ENCODE measurements at places on chromosomes 2 and 18.

GRCh38 chr2:50065835-50066234 lies 911.5 kb upstream of the FSHR start:
- DNase-seq, result no peak

DNA sequence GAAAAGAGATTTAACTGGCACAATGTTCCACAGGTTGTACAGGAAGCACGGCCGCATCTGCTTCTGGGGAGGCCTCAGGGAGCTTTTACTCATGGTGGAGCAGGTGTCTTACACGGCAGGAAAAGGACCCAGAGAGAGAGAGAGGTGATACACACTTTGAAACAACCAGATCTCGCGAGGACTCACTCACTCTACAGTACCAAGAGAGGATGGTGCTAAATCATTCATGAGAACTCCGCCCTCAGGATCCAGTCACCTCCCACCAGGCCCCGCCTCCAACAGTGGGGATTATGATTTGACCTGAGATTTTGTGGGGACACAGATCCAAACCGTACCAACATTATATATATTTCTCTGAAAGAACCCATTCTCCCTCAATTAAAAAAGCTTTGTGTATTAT lies 79.7 kb upstream of the DOCK10 start:
- DNase-seq, result no peak

DNA sequence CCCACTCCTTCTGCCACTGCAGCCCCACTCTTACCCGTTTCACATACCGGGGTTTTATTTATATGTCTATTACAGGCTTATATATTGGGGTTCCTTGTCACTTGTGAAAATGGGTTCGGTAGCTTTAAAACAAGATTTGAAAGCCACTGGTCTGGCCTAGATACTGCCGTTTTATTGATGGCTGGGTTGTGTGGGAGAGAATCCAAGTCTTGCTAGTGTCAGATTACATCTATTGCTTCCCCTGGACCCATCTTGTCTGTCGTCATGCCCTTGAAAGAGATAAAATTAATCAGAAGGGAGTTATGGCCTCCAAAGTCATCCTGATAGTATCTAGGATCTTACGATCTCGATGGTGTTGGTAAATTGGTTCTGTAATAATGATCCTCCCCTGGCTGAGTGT lies 79.4 kb downstream of the EIPR1 start:
- DNase-seq, result no peak

DNA sequence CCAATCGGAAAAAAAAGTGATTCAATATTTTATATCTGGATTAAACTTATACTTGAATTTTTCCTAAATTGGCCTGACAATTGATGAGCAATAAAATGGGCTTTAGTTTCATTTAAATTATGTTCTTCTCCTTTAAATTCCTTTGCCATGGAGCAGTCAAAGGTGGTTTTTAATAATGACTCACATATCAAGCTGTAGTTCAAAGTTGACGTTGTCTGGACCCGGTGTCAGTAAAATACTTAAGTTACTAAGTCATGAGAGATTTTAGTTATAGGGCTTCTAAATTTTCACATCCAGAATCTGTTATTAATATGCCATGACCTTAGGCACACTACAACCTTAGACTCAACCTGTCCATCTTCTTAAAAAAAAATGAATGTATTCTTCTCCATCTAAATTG lies 62.5 kb downstream of the CDH2 start:
- DNase-seq, result no peak

DNA sequence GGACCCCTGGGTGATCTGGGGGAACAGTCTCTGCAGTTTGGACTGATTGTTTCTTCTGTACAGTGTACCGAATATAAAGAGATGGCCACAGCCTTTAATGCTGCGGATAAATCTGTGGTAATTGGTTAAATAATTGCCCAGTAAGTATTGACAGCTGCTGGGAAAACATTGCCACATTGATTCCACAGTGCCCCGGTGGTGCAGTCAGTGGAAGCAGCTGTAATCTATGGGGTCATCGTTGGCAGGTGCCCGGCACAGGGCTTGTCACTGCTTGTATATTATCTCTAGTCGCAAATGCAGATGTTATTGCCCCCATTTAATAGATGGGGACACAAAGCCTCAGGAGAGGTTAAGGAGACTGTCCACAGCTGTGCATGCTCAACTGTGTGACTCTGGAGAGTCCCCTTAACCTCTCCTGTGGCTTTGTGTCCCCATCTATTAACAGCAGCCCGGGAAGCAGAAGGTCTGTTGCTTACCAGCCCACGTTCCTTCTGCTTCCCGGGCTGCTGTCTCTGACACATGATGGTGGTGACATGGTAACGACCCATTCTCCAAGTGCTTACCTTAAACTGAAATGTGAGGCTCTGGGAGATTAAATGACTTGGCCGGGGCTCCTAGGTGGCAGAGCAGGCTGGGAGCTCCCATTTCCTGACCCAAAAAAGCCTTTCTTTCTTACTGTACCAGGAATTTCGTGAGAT lies 76.9 kb downstream of the NCK2 start:
- DNase-seq, result no peak

- DNase-seq, result no peak
Measured at GRCh38 chr2:101083613-101084012, 67.6 kb downstream of the TBC1D8 start.

DNA sequence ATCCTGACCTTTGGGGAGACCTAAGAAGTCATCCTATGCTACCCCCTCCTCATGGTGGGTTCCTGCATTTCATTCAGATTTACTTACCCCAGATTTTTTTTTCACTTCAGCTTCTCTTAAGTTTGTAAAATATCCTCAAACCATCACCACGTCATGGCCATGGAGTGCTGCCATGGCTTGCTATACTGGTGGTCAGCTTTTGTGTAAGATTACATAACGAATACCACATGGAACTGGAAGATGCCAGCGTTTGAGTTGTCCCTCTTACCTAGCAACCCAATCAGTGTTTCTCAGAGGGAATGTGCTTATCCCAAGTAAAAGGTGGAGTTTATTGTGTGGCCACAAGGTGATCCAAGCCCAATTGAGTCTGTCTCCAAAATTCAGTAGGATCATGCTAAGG lies 148.6 kb upstream of the ALPP start:
- no peak for DNase-seq

GRCh38 chr2:66686755-66687154 lies 251.8 kb downstream of the MEIS1 start:
- no peak for DNase-seq

DNA sequence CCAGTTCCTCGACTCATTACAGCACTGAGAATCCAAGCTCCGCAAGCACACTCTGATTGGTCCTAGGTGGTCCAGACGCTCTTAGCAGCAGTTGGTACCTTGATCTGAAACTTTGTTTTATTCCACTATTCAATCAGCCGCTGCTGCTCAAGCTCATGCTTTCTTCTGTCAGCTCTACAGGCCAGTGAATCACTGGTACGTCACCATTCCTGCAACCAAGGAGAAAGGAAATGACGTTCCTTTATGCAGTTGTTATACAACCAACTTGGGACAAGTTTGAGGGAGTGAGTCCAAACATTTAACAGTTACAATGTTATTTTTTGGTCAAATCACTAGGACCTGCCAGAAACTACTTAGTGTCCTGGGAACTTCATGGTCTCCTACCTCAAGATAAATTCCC lies 398.8 kb upstream of the TMEFF2 start:
- no peak for DNase-seq

DNA sequence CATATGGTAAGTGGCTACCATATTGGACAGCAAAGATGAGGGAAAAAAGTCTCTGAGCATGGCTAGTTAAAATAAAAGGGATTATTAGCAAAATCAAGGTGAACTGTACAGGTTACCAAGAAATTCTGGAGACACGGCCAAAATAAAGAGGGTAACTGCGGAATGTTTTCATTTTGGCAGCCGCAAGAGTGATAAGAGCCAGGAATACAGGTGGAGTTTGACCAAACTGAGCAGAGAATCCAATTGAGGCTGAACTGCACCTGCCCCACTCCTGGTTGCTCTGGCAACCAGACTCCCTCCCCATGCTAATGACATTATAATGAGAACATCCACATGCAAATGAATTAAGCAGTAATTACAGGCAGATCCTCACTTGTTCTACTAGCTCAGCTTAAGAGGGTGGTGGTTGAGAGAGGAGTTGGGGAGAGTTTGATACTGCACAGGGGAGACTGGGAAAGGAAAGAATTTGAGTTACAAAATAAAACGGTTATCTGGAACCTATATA lies 18.8 kb upstream of the EPHA4 start:
- no peak for DNase-seq

DNA sequence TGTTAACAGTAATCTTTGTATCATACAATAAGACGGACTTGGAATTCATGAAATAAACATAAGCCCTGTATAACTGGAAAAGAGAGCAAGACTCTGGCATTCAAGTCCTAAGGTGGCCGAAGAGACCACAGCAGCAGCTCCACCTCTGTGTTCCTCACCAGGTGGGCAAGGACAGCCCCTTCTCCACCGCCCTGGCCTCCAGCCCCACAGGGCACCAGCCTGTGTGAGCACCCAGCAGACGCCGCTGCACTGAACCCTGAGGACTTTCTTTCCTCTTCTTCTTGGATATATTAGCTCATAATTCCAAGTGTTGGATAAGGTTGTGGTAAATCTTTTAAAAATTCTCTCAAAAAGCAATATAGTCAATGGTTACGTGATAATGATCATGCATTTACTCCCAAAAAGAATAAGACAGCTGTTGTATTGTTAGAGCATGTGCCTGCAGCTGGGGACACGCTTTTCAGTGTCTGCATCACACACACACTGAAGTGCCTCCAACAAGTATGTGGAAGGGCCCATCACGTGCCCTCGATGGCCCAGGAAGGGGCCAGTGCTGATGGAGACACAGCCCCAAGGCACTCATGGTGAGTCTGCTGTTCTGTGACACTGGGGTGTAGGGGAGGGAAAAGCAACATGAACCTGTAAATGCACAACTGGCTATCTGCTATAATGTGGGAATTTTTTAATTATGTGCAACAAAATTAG lies 26.8 kb downstream of the FAM178B start:
- no peak for DNase-seq

- no peak for DNase-seq
Measured at GRCh38 chr2:64615844-64616536, 37.7 kb downstream of the SERTAD2 start.

DNA sequence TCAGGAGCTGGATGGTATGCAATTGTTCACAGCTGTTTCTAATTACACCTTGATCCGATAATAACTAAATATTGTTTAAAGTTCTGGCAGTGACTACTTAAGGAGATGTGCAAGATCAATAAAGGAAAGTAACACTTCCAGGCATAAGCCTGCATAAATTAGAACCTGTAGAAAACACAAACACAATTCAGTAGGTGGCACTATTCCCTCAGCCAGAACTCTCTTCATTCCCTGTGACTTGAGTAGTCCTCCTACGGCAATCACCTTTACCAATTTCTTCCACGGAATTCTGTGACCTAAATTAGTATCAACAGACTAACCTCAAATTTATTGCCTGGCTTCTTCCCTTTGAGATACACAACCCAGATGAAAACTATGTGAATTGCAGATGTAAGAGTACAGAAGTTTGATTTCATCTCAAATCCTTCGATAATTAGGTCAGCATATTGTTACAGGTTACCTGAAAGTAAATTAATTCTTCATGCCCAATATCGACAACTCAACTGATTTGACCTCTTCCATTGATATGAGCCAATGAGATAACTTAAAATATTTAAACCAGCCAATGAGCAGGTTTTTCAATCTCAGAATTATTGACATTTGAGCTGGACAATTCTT lies 137.8 kb downstream of the PID1 start:
- no peak for DNase-seq

- no peak for DNase-seq
Measured at GRCh38 chr2:232539298-232540231, at the start of gene CHRNG. Gene CHRNG, plus strand, starts transcription at chr2:232539692. Its CDS starts 56 bp downstream, at chr2:232539748.

- DNase-seq, result no peak
Measured at GRCh38 chr18:12377556-12378197, 650 bp upstream of the AFG3L2 start.

- DNase-seq, result no peak
Measured at GRCh38 chr18:3857544-3857943, 407.6 kb downstream of the TGIF1 start.

- DNase-seq, result no peak
Measured at GRCh38 chr2:74201596-74201995, 3.2 kb downstream of the MTHFD2 start.

GRCh38 chr18:22753130-22753831 lies 179.8 kb upstream of the RBBP8 start:
- DNase-seq, result no peak

- no peak for DNase-seq
Measured at GRCh38 chr2:217681791-217682190, 321.0 kb downstream of the TNS1 start.

- no peak for DNase-seq
Measured at GRCh38 chr18:3914109-3914508, 464.1 kb downstream of the TGIF1 start.

GRCh38 chr18:77361382-77361781 lies 111.7 kb downstream of the GALR1 start:
- DNase-seq, result no peak

- DNase-seq, result no peak
Measured at GRCh38 chr2:26640331-26640745, 828 bp downstream of the CIB4 start.

GRCh38 chr2:6845312-6845711 lies 20.4 kb downstream of the CMPK2 start:
- no peak for DNase-seq

DNA sequence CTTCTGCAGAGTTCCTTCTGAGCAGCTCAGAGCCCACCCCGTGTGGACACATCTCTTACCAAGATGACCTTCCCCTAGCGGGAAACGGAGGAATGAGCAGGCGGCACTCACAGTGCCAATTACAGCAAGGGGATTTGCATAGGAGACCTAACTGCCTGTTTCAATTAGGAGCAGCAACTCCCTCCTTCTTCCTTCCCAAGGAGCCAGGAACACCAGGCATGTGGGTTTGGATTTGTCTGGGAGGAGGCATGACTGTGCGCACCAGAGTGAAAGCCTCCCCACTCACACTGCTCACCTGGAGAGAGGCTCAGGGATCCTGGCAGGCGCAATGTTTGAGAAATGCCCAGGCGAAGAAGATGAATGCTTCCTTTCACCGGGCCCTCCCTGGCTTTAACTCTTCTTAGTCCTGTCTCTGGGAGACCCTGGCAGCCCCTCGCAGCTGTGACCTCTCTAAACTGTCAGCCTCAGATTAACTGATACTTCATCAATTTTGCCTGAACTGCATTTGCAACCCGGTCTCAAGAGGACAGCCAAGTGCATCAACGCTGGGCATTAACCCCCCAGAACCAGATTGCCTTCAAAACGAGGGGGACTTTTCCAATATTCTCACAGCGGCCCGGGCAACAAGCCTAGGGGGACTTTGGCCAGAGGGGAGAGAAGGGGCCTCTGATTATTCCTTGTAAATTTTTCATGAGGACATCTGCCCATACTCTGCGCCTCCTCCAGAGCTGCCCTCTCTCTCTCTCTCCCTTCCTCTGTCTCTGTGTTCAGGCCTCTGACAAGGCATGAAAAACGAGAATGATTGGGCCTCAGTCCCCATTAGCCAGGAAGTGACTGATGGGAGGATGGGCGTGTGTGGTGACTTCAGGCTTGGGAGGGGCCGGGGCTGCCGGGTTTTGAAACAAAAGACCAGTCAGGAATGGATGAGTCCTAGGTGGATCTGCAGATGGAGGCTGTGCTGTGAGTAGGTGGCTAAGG lies 93.8 kb downstream of the CMPK2 start:
- DNase-seq, result no peak
